CD4-positive, alpha-beta T cell treated with Interleukin-12 subunit alpha and Interleukin-12 subunit beta, for 1 hour (primary cell): ENCODE measurements at places on chromosomes 1 and 21.

DNA sequence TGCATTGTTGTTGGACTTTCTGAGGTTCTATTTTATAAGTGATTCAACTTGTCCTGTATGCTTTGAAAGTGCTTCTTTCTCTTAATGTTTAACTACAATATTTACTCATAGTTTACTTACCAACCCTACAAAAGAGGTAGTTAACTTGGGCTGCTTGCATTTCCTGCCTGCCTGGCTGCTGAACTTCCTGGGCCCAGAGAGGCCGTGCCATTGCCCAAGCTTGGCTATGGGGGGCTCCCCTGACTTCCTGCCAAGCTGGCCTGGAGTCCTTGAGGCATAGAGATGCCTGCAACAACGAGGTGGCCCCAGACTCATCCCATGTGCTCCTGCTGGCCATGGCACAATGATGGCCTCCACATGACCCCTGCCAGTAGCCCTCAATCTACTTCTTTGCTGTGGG is 361.6 kb upstream of the PLD5 start:
- DNase-seq = no peak

DNA sequence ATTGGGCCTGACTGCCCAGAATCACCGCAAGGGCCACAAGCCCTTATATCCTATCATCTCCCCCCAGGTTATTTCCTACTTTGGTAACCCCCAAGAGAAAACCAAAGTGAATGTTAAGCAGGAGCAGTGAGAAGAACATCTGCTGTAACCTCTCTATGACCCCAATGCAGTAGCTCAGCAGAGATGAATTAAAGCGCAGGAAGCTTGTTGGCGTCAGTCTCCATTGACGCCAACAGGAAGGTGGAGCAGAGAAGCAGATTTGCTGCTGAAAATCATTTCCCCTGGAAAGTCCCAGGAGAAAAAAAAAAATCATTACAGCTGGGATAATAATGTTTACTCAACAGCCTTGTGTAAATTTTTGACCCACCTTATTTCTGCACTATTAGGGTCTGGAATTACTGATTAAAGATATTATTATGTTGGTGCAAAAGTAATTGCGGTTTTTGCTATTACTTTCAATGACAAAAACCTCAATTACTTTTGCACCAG is 33.2 kb upstream of the FAM163A start:
- peak; percentile 67 for DNase-seq

DNA sequence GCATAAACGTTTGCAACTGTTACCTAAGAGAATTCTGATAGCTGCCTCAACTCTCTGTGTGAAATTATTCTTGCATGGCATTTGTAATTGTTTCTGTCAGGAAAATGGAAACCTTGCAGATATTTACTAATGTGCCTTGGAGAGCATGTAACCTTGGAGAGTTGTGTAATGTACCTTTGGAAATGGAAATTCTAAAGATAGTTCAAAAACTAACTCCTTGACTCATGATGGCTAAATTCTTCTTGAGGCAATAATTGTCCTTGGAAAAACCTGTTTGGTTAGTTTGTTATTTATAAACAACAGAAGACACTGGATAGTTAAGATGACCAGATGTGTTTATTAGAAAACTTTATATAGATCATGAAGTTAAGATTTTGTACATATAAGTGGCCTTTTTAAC is 1033.8 kb downstream of the PLA2G4A start:
- no peak for DNase-seq

GRCh38 chr1:5740865-5741860 is 251.1 kb downstream of the NPHP4 start:
- DNase-seq = no peak

DNA sequence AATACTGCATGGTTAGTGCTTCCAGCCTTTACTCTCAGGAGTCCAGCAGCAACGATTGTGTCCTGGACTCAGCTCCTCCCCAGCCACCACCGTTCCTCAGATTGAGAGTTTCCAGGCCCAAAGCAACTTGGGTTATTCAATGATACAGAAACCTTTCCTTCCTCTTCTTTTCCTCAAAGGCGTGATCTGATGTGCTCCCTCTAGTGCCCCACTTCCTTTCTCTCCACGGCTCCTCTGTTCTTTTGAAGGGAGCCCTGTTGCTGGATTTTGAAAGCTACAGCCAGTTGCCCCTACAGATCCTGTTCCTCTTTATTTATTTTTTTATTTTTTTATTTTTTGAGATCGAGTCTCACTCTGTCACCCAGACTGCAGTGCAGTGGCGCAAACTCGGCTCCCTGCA is 14.1 kb downstream of the CRP start:
- no peak for DNase-seq

DNA sequence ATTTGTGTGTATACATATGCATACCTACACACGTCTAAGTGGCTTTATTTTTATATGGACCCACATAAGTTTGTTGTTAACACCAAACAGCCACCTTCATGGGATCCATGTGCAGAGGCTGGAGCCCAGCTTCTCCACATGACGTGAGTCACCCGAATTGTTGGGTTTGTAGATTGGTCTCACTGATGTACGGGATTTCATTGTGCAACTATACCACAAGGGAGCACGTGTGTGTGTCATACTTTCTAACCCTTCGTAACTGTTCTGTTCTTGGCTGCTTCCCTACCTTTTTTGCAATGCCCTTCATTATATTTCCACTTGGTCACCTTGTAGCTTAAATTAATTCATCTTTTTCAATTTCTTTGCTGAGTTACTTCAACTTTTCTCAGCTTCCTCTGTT is 21.0 kb downstream of the SPRTN start:
- DNase-seq = no peak

GRCh38 chr1:32327204-32327603 is 8.8 kb downstream of the MARCKSL1 start:
- no peak for DNase-seq

DNA sequence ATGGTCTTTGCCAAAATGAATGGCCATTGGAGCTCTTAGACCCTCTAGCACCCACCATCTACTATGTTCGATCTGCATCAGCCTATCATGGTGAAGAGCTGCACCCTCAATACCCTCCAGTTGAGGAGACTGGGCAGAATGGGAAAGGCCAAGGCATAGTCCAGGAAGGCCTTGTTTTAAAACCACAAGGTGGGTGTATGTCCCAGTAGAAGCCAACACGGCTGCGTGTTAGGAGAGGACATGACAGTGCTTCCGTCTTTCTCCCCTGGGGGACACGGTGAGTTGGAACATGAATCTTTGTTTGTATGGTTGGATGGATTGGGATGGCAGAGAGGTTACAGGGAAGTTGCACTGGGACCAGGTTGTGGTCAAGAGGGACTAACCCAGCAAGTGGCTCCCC is 18.6 kb upstream of the SH3D21 start:
- DNase-seq = no peak

- DNase-seq = no peak
Observed at GRCh38 chr1:45437323-45437722, 53.6 kb downstream of the TESK2 start.

- no peak for DNase-seq
Observed at GRCh38 chr1:84613026-84613425, 38.8 kb upstream of the CTBS start.

DNA sequence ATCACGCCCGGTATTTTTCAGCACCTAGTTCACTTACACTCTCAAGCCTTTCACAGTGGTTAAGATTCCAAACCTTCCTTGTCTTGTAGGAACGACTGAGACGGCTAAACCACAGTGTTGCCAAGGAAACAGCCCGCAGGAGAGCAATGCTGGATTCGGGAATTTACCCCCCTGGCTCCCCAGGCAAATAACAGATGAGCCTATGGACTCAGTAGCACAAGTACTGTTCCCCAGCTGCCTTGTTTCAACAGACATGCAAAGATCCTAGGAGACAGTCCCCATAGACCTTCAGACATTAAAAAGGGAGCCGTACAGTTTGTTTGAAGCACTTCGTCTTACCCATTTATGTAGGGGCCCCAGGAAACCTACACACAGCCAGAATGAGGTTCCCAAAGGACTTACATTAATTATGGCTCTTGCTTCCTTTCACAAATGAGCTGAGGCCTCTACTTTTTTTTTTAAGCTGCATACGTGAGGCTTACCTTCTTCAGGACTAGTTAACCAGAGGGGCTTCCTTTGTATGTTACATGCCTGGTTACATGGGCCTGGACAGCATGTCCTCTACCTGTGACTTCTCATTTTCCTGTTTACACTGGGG is 2.7 kb downstream of the SNAPIN start:
- DNase-seq = no peak

GRCh38 chr1:23126801-23127200 is 41.9 kb downstream of the LUZP1 start:
- DNase-seq = no peak

- no peak for DNase-seq
Observed at GRCh38 chr1:67556297-67556900, 126.2 kb upstream of the SERBP1 start.

- no peak for DNase-seq
Observed at GRCh38 chr1:58454385-58454784, 92.1 kb downstream of the OMA1 start.

- DNase-seq = no peak
Observed at GRCh38 chr1:201702936-201703335, 126.0 kb upstream of the IPO9 start.

GRCh38 chr1:230915078-230915477 is 46.8 kb upstream of the C1orf198 start:
- DNase-seq = no peak

DNA sequence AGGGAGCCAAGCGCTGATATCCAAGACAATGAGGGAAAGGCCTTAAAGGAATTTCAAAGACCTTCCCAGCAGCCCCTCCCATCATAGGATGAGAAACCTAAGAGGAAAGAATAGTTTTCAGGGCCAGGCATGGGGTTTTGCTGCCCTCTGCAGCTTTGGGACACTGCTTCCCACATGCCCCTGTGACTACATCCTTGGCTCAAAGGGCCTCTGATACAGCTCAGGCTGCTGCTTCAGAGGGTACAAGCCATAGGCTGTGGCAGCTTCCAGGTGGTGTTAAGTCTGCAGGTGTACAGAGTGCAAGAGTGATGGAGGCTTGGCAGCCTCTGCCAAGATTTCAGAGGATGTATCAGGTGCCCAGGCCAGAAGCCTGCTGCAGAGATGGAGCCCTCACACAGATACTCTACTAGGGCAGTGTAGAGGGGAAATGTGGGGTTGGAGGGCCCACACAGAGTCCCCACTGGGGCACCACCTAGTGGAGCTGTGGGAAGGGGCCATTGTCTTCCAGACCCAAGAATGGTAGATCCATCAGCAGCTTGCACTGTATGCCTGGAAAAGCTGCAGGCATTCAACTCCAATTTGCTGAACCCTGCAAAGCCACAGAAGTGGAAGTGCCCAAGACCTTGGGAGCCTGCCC is 125.8 kb downstream of the SLC45A1 start:
- no peak for DNase-seq

DNA sequence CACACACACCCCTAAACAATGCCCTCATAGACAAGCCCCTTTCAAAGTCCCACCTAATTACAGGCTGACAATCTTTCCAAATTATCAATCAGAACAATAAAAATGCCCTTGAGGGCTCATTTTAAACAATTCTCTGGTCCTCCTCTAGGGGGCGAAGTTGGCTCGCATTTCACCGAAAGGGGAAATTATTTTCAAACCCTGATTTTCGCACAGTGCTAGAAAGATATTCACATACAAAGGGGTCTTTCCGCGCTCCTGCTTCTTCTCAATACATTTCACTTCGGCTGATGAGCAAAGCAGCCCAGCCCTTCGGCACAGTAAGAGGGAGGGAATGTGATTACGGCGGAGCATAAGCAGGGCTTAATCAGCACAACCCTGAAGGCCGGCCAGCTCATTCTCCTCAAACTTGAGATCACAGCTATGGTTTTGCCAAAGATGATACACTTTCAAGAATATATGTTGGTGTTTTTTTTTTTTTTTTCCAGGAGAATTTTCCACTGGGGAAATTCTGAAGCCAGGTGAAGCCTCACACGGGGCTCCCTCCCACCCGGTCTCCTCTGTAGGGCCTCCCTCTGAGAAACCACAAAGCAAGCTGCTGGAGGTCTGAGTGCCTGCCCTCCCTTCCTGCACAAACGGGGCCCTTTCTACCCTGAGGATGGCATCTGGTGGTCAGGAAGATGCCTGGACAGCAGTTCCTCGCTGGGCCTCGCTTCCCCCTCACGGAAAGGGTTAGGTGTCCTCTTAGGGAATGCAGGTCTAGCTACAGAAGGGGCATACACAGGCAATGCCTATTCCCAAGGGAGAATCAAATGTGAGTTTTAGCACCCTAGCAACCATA is 66.9 kb downstream of the GNG12 start:
- DNase-seq = peak; percentile 32

DNA sequence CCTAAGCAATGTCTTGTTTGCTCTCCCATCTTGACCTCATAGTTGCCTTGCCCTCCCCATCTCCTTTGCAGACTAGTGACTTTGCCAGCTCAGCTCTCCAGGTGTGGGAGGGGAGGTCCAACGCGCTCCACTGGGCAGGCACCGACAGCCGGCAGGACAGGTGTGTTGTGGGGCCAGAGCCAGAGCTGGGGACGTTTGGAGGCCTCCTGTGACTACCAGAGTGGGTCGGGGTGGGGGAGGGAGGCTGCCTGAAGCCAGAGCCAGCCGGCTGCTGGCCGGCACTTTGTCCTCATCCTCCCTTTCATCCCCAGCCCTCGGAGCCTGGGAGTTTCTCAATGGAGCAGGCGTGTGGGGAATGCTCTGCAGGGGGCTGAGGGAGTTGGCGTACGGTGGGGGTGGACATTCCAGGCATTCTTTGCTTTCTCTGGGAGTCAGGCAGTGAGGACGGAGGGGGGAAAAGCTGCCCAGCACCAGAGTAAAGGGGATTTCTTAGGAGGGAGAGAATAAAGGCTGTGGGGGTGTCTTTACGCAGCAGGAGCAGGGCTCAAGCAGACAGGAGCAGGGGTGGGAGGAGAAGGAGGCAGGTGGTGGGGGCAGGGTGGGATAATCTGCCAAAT is 20.2 kb downstream of the NUAK2 start:
- DNase-seq = no peak
